ENCODE measurements at places on chromosomes 5 and 9.

DNA sequence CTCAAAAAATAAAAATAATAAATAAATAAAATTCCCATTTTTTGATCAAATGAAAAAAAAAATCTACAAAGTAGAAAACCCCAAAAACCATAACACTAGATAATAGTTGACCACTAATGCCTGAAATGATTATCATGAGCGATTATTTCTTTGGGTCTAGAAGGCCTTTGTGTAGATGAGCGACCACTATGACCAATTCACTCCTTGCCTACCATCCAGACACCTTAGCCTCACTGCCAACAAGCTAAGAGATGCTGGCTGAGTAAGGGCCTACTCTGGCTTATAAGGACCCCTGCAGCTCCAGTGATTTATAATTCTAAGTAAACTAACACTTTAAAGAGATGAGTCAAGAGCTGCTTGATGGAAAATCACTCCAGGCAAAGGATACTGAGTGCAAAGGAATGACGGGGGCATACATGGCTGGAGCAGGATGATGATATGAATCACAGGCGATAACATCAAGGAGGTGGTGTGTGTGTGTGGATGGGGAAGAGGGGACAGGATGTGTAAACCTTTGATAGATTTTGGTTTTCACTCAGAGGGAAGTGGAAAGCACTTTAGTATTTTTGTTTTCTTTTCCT, 4.8 kb upstream of the F2RL1 start:
- no peak for DNase-seq

GRCh38 chr5:140358738-140359310, 1.2 kb upstream of the SLC4A9 start:
- DNase-seq = no peak

GRCh38 chr5:150584556-150585335, 55.7 kb upstream of the SYNPO start:
- DNase-seq = no peak

DNA sequence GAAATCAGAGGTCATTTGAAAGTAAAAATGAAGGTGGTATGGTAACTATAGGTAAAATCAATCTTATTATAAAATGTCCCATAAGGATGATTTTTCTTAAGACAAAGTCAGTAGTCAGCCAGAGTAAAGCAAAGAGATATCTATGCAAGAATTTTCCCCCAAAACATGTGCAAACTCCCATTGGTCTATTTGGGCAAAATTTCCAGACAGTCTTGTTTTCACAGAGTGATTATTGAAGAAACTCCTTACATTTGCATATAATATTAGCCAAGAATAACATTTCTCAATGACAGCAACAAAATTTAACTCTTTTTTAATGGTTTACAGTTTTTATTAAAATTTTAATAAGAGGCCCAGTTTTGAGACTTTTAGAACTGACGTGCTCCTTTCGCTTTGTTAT, 406.1 kb upstream of the GRAMD2B start:
- DNase-seq = no peak

- DNase-seq = no peak
Measured at GRCh38 chr5:1189269-1189668, 12.1 kb upstream of the SLC6A19 start.

GRCh38 chr9:134496413-134497282, 145.0 kb upstream of the COL5A1 start:
- DNase-seq = no peak

DNA sequence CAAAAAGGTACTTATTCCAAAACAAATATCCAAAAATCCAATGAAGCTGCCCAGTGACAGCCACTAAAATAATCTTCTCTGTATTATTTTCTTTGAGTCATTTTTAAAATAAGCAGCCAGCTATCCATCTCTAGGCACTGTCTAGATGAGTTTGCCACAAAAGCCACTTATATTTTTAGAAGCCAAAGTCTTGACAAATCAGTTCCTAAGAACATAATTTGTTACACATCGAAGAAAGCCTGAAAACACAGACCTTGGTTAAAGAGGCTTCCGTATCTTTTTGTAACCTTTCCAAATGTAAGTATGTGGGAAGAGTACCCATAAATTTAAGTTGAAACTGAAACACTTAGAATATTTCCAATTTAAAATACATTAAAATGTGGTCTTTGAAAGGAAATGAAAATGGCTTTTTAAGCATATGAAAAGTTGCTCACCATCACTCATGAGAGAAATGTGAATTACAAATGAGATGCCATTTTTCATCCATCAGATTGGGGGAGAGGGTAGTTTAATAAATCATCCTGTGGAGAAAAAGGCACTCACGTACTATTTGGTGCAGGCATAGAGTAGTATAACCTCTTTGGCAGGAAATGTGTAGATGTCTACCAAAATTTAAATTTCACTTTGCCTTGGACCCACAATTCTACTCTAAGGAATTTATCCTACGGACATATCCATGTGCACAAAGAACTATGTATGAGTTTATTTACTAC, 180.4 kb downstream of the MLLT3 start:
- no peak for DNase-seq

- DNase-seq = no peak
Measured at GRCh38 chr5:72179028-72179815, 71.9 kb downstream of the MAP1B start.

DNA sequence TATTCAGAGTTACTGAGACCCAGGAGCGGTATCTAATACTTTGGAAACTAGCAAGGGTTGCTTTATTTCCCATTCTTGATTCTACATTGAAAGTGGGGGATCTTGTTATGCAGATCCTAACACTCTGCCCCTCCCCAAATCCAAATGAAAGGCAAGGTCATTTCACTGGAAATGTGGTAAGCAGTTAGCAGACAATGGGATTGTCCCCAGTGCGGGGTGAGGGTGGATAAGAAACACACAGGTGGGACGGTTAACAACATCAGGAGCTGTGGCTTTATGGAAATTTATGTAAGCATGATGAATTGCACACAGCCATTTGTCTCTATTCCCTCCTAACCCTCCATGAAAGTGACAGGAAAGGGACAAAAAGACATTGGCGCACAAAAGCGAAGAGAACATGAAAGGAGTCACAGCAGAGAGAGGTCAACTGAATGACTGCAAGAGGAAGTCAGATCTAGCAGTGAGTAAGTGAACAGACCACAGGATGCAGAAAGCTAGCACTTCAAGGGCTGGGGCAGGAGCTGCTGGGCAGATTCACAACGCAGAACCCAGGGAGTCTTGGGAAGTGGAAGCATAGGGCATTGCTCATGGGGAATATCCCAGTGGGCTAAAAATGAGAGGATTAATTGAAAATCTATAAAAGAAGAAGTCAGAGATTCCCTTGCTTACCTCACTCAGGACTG, 184.4 kb downstream of the HSD17B3 start:
- DNase-seq = no peak

DNA sequence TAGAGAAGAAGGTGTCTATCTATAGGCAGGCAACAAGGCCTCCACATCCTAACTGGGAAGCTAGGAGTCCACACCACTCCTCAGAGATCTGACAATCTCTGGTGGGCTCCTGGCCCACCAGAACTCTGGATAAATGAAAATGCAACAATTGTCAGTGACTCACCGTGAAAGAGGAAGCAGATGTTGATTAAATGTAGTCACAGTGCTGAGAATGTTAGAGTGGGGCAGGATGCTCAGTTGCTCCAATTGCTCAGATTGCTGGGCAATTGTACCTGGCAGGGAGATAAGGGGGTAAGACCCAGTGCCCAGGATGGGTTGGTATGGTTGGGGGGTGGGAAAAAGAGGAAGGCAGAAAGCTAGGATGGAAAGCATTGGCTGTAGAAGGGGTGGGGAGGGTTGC, 4.3 kb downstream of the CCL19 start:
- DNase-seq = no peak

GRCh38 chr5:72273547-72273946, 46.5 kb downstream of the MRPS27 start:
- no peak for DNase-seq

DNA sequence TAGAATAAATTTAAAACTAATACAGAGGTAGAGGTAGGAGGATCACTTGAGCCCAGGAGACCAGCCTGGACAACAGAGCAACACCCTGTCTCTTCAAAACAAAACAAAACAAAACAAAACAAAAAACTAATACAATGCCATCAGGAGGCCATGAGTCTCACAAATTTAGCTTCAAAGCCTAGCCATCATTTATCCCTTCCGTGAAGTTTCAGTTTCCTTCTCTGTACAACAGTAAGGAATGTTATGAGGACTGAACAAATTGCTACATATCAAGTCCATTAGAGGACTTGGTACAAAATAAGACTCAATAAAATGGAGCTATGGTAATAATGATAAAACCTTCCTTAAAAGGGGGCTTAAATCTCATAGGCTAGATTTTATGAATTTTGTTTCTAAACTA, 60.8 kb downstream of the MAPKAP1 start:
- no peak for DNase-seq

GRCh38 chr9:137786511-137786920, 91.1 kb upstream of the CACNA1B start:
- DNase-seq = no peak

DNA sequence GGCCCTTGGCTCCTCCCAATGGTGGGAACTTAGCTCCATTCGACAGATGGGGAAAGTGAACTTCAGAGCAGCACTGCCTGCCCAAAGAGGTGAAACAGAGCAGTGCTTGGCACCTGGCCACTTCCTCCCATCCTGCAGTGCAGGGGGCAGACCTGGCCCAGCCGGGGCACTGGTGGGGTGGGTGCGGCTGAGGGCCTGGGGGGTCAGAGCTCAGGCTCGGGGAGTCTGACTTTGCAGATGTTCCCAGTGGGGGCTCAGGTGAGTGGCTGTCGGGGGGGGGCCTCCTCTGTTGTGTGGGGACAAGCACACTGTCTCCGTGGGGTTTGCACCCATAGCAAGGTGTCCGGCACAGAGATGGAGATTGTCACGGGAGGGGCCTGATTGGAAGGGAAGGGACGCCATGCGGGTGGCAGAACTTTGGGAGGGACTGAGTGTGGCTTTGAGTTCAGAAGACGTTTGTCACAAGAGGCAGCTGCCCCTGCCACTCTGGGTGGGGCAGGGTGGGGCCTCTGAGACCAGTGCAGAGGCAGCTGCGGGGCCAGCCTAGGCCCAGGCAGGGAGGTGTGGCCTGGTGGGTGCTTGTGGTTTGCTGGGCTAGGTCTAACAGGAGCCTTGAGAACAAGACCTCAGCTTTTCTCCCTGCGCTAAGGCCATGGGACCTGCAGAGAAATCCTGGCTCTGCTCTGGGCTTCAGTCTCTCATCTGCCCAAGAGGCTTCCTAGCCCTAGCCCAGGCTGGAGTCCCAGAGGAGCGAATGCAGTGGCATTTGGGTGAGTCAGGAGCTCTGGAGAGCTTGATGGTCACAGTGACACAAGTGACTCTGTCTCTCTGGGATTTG, 2.5 kb downstream of the MYMK start:
- no peak for DNase-seq

DNA sequence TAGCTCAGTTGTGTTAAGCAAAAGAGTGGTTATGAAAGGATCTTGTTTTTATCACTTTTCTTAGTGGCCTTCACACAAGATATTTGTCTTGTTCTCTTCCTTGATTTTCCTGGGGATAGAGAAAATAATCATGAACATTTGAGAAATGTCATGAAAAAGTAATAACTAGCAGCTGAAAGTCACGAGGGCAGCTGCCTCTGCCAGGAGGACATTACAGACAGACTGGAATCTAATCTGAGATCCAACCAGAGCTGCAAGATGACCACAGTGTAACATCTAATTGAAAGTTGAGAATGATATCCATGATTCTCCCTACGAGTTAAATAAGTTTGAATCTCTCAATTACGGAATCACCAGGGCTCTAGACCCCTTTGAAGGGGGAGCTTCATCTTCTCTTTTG, 274.9 kb downstream of the ARHGAP26 start:
- DNase-seq = no peak

DNA sequence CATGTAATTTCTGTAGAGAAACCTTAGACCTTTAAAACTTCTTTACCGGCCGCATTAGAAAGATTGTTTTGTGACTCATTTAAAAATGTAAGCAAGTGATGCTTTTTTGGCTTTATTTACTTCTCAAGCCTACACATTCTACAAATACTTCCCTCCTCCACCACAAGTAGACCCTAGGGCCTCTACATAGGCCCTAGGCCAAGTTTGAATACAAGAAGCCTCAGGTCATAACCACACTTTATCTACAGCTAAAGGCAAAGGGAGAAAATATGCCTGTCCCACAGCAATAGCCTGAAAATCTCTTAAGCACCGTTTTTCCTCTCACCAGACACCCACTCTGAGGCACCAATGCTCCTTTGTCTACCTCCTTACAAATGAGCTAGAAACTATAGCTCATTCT, 53.9 kb downstream of the CSNK1A1 start:
- DNase-seq = no peak

GRCh38 chr5:144024090-144024489, 146.4 kb downstream of the YIPF5 start:
- DNase-seq = no peak

DNA sequence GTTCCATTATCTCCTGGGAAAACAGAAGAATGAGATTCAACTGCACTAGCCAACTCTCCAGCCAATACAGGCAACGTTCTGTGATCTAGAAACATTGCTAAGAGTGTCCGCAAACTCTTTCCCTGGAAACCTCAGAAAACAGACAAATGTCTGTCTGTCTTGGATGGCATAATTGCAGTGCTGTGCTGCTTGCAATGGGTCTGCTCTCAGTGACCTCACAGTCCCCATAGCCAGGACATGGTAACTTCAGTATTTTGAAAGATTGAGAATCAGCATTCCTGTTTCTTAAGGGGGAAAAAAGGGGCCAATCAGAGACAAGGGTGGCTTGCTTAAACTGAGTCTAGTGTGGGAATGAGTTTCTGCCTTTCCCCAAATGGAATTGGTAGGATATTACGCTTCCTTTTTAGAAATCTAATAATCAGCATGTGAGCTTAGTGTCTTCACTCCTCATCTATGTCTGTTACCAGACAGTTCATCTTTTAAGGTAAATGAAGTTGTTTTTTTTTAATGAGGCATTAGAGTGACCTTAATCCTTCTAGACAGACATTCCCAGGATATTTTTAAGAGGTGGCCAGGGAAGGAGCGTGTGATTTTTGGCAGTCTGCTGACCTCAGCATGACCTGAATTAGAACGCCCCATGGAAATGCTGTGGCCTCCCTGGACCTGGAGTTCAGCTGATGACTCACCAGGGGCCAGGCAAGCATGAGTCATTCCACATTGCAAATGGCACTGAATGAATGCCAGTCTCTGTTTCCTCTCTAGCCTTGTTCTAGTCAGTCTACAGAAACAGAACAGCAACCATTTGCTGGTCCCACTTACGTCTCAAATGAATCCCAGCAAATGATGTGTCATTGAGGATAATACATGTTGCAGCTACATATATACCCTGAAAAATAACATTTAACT, 210.2 kb upstream of the ACTBL2 start:
- DNase-seq = no peak

GRCh38 chr9:114275246-114276004, 47.5 kb upstream of the ORM1 start:
- no peak for DNase-seq

GRCh38 chr5:180294913-180295555, 3.2 kb upstream of the MAPK9 start:
- no peak for DNase-seq
